RCC 7860 (cell line): ENCODE measurements at places on chromosomes 4 and X.

GRCh38 chr4:110683601-110684000 lies 60.7 kb upstream of the PITX2 start:
- no peak for DNase-seq

DNA sequence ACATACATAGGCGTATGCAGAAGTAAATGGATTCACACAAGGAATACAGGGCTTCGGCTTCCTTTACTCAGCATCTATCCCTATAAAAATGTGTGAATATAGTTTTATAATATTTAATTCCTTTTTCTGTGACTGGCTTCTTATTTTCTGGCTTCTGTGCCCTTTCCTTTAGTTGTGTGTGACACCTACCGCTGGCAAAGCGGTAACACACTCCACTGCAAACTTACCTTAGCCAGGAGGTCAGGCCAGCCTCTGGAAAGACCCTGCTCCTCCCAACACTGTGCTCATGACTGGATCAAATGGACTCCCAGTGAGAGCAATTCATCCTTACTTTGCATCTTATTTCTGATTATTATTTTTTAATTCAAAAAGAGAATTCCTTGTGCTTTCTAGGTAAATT lies 244.2 kb downstream of the ANK2 start:
- DNase-seq, result no peak

DNA sequence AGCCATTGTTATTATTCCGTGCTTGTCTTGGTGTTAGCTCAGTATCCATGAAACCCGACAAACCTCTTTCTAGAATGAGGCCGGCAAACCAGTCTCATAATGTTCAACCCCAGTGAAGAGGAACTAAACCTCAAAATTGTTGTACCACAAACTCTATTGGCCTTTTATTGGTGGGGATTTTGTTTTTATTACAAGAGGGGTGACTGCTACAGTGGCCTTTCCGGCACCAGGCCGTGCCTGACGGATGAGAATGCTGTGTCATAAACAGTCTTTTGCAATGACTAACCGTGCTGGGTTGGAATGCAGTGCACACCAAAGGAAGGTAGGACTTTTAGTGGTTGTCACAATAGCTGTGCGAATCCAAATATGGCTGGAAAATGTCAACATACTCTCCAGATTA lies 60.8 kb downstream of the SHROOM2 start:
- DNase-seq, result peak; percentile 67

- DNase-seq, result no peak
These were observed 4.8 kb upstream of the MAP7D3 start for GRCh38 chrX:136256026-136256425.

DNA sequence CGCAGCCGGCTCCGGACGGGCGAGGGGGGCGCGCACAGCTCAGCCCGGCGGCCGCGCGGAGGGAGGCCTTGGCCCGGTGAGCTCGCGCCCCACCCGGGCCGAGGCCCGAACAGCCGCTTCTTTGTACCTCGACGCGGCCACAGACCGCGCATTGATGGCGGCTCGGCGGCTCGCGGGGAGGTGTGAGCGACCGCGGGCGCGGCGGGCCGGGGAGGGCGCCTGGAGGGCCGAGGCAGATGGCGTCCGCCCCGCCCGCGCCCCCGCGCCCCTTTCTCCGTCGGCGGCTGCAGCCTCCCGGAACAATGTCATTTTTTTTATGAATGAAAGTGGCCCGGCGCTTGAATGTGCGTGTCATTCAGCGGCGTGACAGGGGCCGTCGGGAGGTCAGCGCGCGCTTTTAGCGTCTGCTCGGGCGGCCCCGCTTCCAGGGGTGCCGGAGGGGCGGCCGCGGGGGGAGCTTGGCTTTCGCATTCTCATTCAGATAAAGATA lies 1.8 kb downstream of the FGFR3 start:
- no peak for DNase-seq

- no peak for DNase-seq
These were observed 53.1 kb upstream of the TMEM33 start for GRCh38 chr4:41881981-41882624.

- DNase-seq, result no peak
These were observed 244.5 kb upstream of the PITX2 start for GRCh38 chr4:110867251-110867960.

- peak; percentile 3 for DNase-seq
These were observed 648 bp upstream of the MSMO1 start for GRCh38 chr4:165326831-165327210.

- no peak for DNase-seq
These were observed 42.2 kb downstream of the SEC31A start for GRCh38 chr4:82848706-82849105.

- no peak for DNase-seq
These were observed at the start of gene RAB33A for GRCh38 chrX:130171446-130172126. Gene RAB33A, plus strand, starts transcription at chrX:130171962. Its CDS starts 101 bp downstream, at chrX:130172063.

- no peak for DNase-seq
These were observed 177.4 kb downstream of the DCHS2 start for GRCh38 chr4:154314248-154314647.

- peak; percentile 43 for DNase-seq
These were observed 1012.1 kb upstream of the SLIT2 start for GRCh38 chr4:19239565-19239964.
